ENCODE measurements at places on chromosomes 1 and 21.

- no peak for DNase-seq
Measured at GRCh38 chr1:110176299-110176956, 26.1 kb downstream of the SLC6A17 start.

DNA sequence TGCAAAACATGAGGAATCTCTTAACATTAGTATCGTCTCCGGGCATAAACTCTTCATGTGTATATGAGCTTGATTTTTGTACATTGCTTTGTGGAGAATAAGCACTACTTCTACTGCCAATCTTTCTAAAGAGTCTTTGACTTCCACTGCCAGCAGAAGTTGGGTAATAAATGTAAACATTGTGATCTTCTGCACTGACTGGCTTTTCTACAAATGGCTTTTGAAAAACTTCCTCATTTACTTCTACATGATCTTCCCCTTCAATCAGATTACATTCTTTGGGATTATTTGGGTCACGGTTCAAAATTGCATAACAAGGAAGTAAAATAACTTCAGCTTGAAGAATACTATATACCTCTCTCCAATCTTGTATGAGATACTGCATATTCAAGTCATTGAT lies 30.4 kb upstream of the SLC44A5 start:
- DNase-seq = no peak

- no peak for DNase-seq
Measured at GRCh38 chr21:45304476-45304830, 16.8 kb upstream of the POFUT2 start.

DNA sequence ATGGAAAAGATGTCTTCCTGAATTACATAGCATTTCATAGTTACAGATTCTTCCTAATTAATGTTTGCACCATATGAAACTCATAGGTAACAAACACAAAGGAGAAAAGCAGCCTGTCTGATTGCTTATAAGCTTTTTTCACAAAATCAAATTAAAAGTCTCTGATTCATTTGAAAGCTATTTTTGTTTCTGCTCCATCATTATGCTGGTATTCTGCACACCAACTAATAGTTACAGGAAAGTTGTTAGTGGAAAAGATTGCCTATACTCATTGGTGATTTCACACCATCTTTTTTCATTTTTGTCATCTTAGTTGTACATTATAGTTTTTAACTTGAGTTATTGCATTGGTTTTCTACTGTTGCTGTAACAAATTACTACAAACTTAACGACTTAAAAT lies 70.0 kb downstream of the PRKAA2 start:
- DNase-seq = no peak

DNA sequence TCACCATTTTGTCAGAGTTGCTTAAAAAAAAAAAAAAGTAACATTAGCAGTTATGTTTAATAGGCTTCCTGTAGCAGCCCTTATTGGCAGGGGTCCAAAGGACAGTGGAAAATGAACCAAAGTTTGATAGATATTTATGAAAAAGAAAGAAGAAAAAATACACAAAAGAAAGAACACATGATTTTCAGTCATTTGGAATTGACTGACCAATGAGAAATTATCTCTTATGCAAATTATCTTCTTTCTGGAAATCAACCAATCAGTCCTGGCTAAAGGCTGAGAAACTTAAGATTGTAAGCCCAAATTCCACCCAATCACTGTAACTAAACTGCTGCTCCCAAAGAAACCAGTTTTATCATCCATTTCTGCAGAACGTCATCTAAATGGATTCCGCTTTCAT lies 282.4 kb downstream of the TM2D1 start:
- DNase-seq = no peak

GRCh38 chr1:220812308-220812707 lies 25.6 kb downstream of the MTARC1 start:
- no peak for DNase-seq

GRCh38 chr1:68969441-68969840 lies 472.6 kb upstream of the DEPDC1 start:
- DNase-seq = no peak

DNA sequence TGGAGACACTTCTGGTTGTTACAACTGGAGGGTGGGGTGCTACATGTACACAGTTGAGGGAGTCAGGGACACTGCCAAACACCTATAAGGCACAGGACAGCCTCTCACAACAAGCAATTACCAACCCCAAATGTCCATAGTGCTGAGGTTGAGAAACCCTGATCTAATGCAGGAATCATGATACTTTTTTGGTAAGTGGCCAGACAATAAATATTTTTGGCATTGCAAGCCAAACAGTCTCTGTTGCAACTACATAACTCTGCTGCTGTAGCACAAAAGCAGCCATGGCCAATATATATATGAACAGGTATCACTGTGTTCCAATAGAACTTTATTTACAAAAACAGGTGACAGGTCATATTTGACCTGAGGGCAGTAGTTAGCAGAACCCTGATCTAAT lies 177.5 kb downstream of the ASTN1 start:
- no peak for DNase-seq

DNA sequence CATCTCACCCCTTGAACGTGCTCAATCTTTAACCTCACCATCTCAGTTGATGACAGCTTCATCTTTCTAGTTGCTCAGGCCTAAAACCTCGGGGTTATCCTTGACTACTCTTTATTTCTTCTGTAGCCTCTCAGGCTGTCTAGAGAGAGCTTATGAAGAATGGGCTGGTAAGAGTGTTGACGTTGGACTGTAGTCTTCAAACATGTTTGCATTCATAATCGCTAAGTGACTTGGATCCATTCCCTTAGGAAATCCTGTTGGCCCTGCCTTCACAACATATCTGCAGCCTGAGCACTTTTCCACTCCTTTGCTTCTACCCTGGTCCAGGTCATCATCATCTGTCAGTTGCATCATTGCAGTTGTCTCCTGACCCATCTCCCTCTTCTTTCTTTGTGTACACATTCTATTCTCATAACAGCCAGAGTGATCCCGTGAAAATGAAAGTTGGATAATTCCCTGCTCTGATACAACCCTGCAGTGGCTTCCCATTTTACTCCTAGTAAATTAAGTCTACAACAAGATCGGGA lies 10.5 kb downstream of the UCK2 start:
- no peak for DNase-seq

- DNase-seq = no peak
Measured at GRCh38 chr1:27727126-27727525, 1.4 kb downstream of the FAM76A start.

DNA sequence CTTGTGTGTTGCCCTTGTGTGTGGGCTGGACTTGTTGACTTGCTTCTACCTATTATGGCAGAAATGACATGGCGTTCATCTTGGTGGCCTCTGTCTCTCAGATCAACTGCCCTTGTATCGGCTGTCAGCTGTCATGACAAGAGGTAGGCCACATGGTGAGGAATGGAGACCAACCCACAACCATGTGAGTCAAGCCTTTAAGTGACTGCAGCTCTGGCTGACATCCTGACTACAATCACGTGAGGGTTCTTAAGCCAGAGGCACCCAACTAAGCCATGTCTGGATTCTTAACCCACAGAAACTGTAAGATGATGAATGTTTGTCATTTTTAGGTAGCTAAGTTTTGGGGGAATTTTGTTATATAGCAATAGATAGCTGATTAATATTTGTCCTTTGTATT lies 82.1 kb downstream of the KCND3 start:
- no peak for DNase-seq

DNA sequence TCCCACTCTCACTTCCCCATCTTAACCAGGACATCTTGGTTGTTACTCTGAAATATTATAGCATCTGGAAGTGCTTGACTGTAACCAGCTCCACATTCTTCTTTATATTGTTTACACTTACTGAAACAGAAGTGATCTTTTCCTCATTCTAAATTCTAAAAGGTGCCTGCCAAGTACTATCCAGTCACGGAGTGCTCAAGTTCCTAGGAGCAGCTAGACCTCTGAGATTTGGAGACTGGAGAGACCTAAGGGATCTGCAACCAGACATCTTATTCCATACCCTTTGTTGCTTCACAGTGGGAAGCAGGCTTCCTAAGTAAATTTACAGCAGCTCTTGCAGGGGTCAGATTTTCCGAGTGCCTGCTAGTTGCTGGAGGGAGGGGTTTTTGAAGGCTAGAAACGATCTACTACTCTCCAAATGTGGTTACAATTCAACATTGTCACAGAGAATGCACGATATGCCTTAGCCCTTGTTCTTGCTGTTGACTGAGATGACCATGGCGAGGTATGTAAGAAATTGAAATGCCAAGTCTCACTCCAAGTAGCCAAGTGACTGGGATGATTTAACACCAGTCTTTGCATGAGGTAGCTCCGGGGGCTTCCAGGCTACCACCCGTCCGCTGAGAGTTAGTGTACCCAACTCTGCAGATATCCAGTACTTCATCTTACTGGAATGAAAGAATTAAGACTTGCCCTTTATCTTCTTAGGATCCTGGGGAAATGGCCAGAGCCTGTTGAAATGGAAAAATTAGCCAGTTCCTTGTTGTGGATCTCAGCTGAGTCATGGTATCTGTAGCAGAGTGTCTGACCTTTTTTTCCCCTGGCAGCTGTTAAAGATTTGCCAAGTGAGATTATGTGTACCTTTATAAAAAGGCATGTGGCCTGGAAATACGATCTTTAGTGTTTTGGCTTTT lies 150.8 kb downstream of the MAST2 start:
- DNase-seq = peak; percentile 20

DNA sequence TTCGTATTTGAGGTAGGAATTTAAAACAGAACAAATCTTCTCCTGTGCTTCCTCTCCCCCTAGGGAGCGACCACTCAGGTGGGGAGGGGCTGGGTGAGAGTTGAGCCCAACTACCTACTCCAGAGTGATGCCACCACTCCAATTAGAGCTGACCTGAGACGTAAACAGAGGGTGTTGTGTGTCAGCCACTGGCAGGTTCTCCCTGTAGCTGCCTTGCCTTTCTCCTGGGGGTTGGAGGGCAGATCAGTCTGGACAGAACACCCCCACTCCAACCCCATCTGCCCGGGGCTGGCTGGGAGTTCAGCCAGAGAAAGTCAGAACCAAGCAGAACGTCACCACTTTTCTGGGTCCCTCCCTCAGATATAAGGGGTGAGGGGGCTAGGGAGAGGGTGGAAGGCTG lies 2.0 kb downstream of the HPDL start:
- DNase-seq = no peak

DNA sequence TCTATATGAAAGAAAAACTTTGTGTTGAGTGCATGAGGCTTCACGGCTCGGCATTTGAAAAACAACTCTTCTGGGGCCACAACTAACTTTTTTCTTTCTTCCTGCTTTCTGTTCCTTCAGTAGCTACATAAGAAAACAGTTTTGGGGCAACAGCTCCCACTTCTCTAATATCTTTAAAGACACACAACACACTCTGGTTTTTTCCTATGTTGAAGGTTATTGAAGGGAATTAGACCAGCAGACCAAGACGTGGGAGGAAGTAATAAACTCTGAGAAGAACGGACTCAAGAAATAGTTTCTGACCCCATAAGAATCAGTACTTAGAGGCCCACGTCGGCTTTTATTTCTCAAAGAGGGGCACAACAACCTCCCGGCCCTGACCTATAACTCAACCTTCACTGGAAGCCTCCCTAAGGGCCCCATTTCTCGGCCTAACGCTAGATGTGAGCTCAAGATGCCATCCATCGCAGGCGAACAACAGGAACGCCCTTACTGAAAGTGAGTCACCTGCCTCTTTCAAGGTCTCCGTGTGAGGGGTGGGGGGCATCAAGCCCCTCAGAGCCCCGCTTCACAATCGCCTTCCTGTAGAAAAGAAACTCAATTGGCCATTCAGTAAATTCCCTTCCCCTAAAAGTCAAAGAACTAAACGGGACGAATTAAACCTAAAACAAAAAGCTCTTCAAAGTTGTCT lies 844 bp downstream of the ZMYM6 start:
- peak; percentile 11 for DNase-seq

DNA sequence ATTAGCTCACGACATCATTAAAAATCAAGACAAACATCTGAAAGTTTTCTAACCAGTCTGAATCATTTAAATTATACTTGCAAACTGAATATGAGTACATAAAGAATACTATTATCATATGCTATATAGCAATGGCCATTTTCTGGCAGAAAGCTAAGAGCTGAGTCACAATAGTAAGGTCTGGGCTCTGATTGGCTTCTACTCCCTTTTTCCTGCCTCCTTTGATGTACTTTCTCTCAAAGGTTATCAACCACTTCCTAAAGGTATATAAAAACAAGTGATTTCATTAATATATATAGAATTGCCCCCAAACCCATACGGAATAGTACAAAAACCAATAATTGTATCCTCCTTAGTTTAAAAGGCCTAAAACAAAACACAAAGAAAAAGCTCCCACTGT lies 7.0 kb downstream of the KCNA3 start:
- DNase-seq = no peak

- no peak for DNase-seq
Measured at GRCh38 chr1:156705321-156705917, at the start of gene CRABP2. TSS of gene CRABP2 (minus strand) at chr1:156705583. CDS start at chr1:156705446, 137 bp downstream.

- no peak for DNase-seq
Measured at GRCh38 chr1:19577036-19577435, 67.1 kb upstream of the NBL1 start.

GRCh38 chr1:93219443-93219842 lies 38.9 kb downstream of the CCDC18 start:
- no peak for DNase-seq

GRCh38 chr1:167052389-167052788 lies 37.8 kb downstream of the GPA33 start:
- DNase-seq = peak; percentile 61

- DNase-seq = no peak
Measured at GRCh38 chr1:14972107-14972506, 181.4 kb upstream of the TMEM51 start.

GRCh38 chr1:158019171-158019868 lies 25.9 kb downstream of the KIRREL1 start:
- DNase-seq = peak; percentile 87

- no peak for DNase-seq
Measured at GRCh38 chr21:41668051-41668541, 98.8 kb downstream of the RIPK4 start.

- DNase-seq = no peak
Measured at GRCh38 chr1:7587108-7587772, 183.9 kb upstream of the VAMP3 start.

- DNase-seq = no peak
Measured at GRCh38 chr1:223803211-223803610, 42.5 kb downstream of the TP53BP2 start.

GRCh38 chr1:28370239-28371009 lies 884 bp downstream of the PHACTR4 start:
- peak; percentile 47 for DNase-seq

- DNase-seq = no peak
Measured at GRCh38 chr1:184972315-184973055, 1.8 kb downstream of the NIBAN1 start.

GRCh38 chr1:20483098-20483832 lies 2.7 kb downstream of the CAMK2N1 start:
- no peak for DNase-seq

DNA sequence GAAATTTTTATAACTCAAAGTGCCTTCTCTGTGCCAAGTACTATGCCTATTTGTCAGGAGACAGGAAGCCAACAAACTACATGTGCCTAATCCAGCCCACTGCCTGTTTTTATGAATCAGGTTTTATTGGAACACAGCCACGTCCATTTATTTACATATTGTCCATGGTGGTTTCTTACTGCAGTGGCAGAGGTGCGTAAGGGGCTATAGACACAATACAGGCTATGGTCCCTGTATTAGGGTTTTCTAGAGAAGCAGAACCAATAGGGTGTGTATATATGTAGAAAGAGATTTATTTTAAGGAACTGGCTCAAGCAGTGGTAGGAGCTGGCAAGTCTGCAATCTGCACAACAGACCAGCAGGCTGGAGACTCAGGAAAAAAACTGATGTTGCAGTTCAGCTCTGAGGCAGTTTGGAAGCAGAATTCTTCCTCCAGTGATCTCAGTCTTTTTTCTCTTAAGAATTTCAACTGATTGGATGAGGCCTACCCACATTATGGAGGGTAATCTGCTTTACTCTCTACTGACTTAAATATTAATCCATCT lies 15.4 kb downstream of the PPIE start:
- DNase-seq = no peak

GRCh38 chr1:150876119-150876454 lies 312 bp downstream of the ARNT start:
- peak; percentile 42 for DNase-seq

Measured in A549 (cell line).